ENCODE measurements at places on chromosomes 5 and 9. TPM values are rescaled to one million over a fixed set of nuclear protein-coding genes. Genes with fewer than 3 reads are reported as not detected.

Gene ZNF782
- 2.9 TPM for total RNA-seq

Gene SLC6A7
- total RNA-seq: not detected

Gene PRR16
- not detected for total RNA-seq

Gene LAMC3
- 0.51 TPM for total RNA-seq

Gene EIF4E1B
- total RNA-seq: not detected

Gene OR1Q1
- not detected for total RNA-seq

Gene FYB1
- total RNA-seq: not detected

Gene SHOC1
- total RNA-seq: not detected

Gene MPDZ
- total RNA-seq: 130 TPM

Gene OR1N1
- total RNA-seq: not detected

Gene UGT3A2
- total RNA-seq: not detected

Gene SLC6A3
- not detected for total RNA-seq

Gene CNTLN
- total RNA-seq: 11.3 TPM

Gene VLDLR
- total RNA-seq: 11.1 TPM

Gene CER1
- total RNA-seq: not detected

Gene RPP25L
- 21.4 TPM for total RNA-seq

Gene LCN12
- total RNA-seq: not detected

Gene CA9
- total RNA-seq: not detected

Gene SLC45A2
- 0.09 TPM for total RNA-seq

Gene S100Z
- total RNA-seq: not detected

Gene LRRC70
- total RNA-seq: 60.8 TPM

Gene LCN9
- total RNA-seq: not detected

Gene NR2F1-AS1
- total RNA-seq: 18.4 TPM

Gene PCDHB12
- total RNA-seq: 0.68 TPM

Gene C7
- under 0.01 TPM for total RNA-seq

Gene IFNE
- 0.05 TPM for total RNA-seq

Gene ADGRV1
- under 0.01 TPM for total RNA-seq

Gene PFN3
- total RNA-seq: not detected

Gene IFNA17
- total RNA-seq: not detected

Gene C9orf153
- total RNA-seq: 0.14 TPM

Gene SPDL1
- total RNA-seq: 27.5 TPM

Gene ZNF618
- total RNA-seq: 19.5 TPM

Measured in dermis blood vessel endothelial cell (primary cell).